ENCODE measurements at places on chromosomes 13 and 19. TPM values are rescaled to one million over a fixed set of nuclear protein-coding genes. Genes with fewer than 3 reads are reported as not detected.

JAK3 gene
- polyA plus RNA-seq: 109 TPM

- no peak for DNase-seq
Observed at GRCh38 chr13:45048890-45049407, 59.6 kb downstream of the GPALPP1 start.

DNA sequence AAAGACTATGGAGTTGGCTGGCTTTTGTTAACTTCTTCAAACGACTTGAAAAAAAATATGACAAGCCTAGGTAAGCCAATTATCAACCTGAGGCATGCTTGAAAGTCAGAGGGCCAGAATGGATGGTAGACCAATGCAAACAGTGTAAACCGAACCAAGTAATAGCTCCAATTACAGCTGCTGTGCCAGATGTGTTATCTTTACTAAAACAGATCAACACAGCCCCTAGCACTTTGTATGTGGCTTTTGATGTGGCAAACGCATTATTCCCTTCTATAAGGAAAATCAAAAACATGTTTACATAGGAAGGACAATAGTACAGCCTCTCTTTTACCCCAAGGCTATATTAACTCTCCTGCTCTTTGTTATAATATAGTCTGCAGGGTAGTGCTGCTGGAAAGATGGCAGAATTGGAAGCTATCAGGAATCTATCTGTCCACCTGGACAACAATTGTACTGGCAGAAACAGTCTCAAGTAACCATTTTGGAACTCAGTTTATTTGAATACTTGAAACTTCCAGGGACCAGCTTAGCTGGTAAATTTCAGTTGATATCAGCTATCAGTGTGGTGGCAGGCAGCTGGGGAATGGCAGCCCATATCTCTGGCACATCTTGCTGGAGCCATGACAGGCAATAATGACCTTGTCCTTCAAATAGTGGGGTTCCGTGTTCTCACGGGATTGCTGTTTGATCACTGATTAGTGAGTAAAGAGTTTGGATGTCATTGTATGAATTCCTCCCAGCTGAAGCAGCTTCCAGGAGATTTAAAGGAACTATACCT is 144.4 kb upstream of the WASF3 start:
- DNase-seq: no peak

DNA sequence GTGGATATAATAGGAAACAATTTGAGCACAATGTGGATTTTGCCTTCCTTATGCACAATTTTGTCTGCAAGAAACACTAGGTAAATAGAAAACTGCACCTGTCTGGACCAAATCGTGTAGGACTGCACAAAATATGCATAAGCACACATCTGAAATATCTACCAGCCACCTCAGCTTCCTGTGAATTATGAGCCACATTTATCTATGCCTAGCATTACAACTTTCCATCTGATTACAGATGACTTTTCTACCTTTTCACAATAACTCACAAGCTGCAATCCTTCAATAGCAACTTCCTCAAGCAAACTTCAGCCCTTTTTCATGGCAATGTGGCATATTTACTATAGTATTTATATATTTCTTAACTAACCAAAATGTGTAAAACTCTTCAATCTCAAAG is 5.7 kb upstream of the RFX2 start:
- no peak for DNase-seq

DNA sequence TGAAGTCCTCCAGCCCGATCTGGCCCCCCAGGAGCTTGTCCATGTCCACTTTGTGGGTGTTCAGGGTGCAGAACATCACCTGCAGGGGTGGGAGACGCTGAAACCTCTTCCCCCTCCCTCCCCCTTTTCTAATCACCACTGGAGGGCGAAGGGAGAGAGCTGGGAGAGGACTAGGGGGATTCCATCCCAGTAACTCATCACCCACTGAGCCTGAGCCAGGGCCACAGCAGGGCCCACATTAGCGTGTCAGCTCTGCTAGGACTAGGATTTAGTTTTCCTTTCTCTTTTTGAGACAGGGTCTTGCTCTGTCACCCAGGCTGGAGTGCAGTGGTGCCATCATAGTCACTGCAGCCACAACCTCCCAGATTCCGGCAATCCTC is 5.5 kb upstream of the PTGER1 start:
- no peak for DNase-seq

DNA sequence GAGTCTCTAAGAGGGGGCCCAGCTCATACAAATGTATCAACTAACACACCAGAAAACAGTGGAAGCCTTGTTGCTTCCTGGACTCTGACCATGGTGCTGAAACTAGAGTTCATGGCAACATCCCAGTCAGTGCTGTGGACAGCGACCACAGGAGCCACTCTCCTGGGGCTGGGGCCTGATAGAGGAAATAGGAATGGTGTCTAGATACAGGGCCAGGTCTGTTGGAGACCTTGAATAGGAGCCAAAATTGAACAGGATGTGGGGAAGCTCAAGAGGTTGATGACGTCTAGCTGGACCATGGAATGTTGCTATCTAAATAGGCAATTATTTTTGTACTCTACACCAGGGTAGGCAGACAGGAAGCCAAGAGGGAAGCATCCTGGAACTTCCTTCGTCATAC is 21.7 kb downstream of the LILRB4 start:
- no peak for DNase-seq

Data from naive thymus-derived CD8-positive, alpha-beta T cell (primary cell).